ENCODE measurements at places on chromosomes 6 and 20.

DNA sequence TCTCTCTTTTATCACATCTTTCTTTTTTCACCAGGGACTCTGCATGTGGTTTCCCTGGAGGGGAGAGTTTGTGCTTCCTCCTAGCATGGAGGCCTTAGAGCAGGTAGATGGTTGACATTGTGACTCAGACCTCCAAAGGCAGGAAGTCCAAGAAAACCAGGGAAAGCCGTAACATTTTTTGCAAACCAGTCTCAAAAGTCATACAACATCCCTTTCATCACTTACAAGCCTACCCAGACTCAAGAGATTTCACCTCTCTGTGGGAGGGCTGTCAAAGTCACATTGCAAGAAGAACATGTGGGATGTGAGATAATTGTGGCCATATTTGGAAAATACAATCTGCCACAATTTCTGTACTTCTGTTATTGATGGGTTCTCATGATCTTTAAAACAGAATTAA lies 46.2 kb downstream of the SNRNP48 start:
- H3K27ac ChIP-seq = no peak overlapping the region
- no peaks in the 10 kb centered on the region for H3K36me3 ChIP-seq
- H3K4me1 ChIP-seq = no peaks in the 10 kb centered on the region
- no peak overlapping the region for H3K4me3 ChIP-seq
- no peaks in the 10 kb centered on the region for H3K27me3 ChIP-seq
- no peak for DNase-seq

DNA sequence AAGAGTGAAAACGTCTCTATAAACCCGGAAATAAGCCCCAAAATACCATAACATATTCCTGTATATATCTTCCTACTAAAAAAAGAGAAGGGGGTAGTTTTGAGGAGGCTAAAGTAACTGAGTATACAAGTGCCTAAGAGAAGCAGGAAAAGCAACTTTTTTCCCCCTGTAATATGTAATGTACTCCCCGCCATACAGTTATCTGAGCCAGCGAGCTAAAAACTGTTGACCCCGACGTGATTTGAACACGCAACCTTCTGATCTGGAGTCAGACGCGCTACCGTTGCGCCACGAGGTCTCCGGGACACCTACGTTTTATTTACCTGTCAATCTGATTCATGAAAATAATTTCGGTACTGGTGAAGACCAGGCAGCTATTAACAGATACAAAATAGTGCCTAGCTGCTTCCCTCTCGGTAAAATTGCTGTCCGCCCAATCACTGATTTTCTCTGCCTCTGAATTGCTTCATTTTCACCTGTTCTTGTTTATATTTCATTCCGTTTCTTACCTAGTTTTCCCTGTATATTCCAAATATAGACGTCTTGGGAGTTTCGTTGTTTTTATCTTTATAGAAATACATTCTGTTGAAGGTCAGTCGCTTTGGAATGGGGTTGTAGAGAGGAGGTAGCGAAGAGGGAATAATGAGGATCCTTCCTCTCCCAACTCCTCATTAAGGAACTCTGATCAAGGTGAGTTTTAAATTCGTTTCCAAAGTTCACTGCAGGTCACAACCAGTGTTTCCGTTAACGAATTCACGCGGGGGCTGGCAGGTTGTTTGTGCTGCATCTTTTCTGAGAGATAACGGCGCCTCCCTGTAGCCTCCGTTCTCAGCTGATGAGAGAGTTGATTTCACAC lies 33.6 kb upstream of the BTN3A2 start:
- H3K27ac ChIP-seq = no peak overlapping the region
- peaks cover 8% of the 10 kb centered on the region for H3K27me3 ChIP-seq
- peaks cover 11% of the 10 kb centered on the region for H3K4me1 ChIP-seq
- no peak overlapping the region for H3K4me3 ChIP-seq
- H3K36me3 ChIP-seq = no peaks in the 10 kb centered on the region

GRCh38 chr20:42113236-42113635 lies 495.1 kb upstream of the CHD6 start:
- H3K27ac ChIP-seq = no peak overlapping the region
- no peaks in the 10 kb centered on the region for H3K36me3 ChIP-seq
- no peak overlapping the region for H3K4me3 ChIP-seq
- DNase-seq = no peak
- H3K4me1 ChIP-seq = no peaks in the 10 kb centered on the region

- no peak overlapping the region for H3K4me3 ChIP-seq
- DNase-seq = no peak
- H3K27me3 ChIP-seq = no peaks in the 10 kb centered on the region
- H3K36me3 ChIP-seq = no peaks in the 10 kb centered on the region
- no peaks in the 10 kb centered on the region for H3K4me1 ChIP-seq
Observed at GRCh38 chr6:80091506-80091905, 15.0 kb upstream of the BCKDHB start.

DNA sequence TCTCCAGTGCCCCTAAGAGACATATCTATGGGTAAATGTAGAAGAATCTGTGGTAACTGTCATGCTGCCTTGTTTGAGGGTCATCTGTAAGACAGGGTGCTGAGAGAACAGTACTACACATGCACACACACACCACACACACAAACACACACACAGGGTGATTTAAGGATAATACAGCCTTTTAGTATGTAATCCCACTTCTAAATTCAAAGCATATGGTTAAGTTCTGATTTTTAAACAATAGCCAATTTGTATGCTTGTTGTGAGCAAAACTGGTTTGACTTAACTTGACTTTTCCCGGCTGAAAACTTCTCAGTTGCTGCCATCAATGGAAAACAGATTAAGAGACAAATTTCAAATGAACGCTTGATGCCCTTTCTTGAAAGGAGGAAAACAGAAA lies 241.8 kb downstream of the ADGRG6 start:
- no peak for DNase-seq
- H3K36me3 ChIP-seq = no peaks in the 10 kb centered on the region
- H3K27me3 ChIP-seq = no peaks in the 10 kb centered on the region
- no peak overlapping the region for H3K4me3 ChIP-seq
- peaks cover 21% of the 10 kb centered on the region for H3K4me1 ChIP-seq

DNA sequence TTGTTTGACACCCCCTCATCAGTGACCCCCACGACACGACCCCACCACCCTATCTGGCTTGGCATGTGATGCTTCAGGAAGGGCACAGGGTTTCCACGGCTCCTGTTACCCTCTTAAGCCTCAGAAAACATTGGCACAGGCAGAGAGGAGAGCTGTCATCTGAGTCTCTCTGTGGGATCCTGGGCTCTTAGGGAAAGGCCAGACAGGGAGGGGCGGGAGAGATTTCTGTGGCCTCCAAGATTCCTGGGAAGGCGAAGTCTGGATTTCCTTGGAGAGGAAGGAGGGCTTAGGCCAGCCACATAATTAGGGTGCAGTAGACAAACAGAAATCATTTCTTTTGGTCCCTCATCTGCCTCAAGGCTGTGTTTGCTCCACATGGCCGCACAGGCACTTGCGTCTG lies 191.6 kb upstream of the SNX9 start:
- DNase-seq = no peak
- no peaks in the 10 kb centered on the region for H3K36me3 ChIP-seq
- H3K4me3 ChIP-seq = no peak overlapping the region
- H3K27ac ChIP-seq = peak overlapping the region; percentile 68

GRCh38 chr6:128463942-128464341 lies 56.5 kb downstream of the PTPRK start:
- no peak overlapping the region for H3K4me3 ChIP-seq
- DNase-seq = no peak
- peaks cover 20% of the 10 kb centered on the region for H3K4me1 ChIP-seq
- H3K27ac ChIP-seq = no peak overlapping the region

DNA sequence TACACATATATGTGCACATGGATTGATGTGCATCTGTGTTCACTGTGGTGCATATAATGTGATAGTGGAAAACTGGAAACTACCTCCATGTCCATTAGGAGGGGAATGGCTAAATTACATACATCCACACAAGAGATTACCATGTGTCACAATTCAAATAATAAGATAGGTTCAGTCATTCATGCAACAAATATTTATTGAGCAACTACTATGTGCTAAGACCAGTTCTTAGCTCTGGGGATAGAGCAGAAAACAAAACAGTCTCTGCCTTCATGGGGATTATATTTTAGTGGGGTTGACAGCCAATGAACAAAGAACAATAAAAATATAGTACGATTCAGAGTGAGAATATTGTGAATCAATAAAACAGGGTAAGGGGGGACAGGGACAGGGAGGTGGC lies 61.7 kb upstream of the PTGIS start:
- H3K27ac ChIP-seq = no peak overlapping the region
- no peak for DNase-seq
- peaks cover 2% of the 10 kb centered on the region for H3K36me3 ChIP-seq

DNA sequence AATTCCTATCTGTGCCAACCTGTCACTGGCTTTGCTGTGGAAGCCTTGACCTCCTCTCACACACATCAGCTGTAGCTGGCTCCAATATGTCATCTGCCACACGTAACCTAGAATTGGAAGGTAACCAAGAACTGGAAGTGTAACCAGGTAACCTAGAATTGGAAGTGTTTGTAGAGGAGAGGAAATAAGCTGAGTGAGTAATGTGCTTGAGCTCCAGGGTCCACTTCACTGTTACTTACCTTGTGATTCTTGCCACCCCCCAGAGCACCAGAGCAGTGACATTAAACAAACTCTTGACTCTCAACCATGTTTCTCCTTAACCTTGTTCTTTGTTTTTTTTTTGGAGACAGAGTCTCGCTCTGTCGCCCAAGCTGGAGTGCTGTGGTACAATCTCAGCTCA lies 350.5 kb downstream of the NRN1 start:
- no peak overlapping the region for H3K4me3 ChIP-seq
- DNase-seq = no peak
- no peaks in the 10 kb centered on the region for H3K4me1 ChIP-seq
- H3K36me3 ChIP-seq = no peaks in the 10 kb centered on the region

GRCh38 chr6:44265007-44265721 lies at the start of gene NFKBIE:
Gene NFKBIE, minus strand, starts transcription at chr6:44265551. Its CDS starts 205 bp downstream, at chr6:44265346.
- H3K27me3 ChIP-seq = peaks cover 1% of the 10 kb centered on the region
- peak within 1 kb of the TSS; percentile 89 for H3K27ac ChIP-seq
- H3K4me3 ChIP-seq = peak within 1 kb of the TSS; percentile 77

DNA sequence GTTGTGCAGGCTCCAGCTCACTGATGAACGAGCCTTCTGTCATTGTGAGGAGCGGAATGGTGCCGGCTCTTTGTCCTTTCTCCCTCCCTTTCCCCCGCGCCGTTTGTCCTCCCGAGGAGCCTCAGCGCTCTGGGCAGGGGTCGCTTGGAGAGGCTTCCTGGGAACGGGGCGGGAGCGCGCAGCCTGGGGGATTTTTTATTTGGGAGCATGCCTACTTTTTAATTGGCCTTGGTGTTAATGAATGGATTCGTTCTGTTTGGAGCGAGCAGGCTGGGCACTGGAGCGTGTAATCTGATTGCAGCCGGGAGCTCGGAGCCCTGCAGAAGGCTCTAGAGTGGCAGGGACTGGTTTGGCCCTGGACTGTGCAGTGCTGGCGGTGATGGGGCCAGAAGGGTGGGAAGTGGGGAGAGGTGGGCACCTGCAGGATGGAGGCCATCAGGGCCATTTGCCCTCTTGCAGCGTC lies 118.8 kb downstream of the CDH4 start:
- no peak overlapping the region for H3K4me3 ChIP-seq
- H3K27me3 ChIP-seq = no peaks in the 10 kb centered on the region
- no peak overlapping the region for H3K27ac ChIP-seq
- no peak for DNase-seq
- H3K4me1 ChIP-seq = no peaks in the 10 kb centered on the region

GRCh38 chr20:5469111-5469510 lies 152.4 kb upstream of the PROKR2 start:
- H3K27ac ChIP-seq = no peak overlapping the region
- H3K27me3 ChIP-seq = no peaks in the 10 kb centered on the region

Data from vagina (tissue), 2 donors.